ENCODE measurements at places on chromosomes 16 and 17. TPM values are rescaled to one million over a fixed set of nuclear protein-coding genes. Genes with fewer than 3 reads are reported as not detected.

DNA sequence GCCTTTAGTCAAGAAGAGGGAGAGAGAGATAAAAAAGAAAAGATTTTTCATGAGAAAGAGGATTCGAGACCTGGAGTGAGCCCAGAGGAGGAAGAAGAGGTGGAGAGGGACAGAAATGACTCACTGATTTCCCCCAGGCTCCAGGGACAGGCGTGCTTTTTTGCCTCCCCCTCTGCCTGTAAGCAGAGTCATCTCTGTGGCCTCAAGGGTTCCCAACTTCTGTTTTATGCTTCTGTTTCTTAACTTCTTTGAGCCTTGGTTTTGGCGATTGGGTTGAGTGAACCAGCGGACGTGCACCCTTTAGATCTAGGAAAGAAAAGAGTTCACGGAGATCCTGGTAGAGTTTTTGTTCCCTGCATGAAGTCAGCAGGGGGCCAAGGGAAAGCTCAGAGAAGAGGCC lies 147.9 kb upstream of the NOL11 start:
- DNase-seq: no peak

DNA sequence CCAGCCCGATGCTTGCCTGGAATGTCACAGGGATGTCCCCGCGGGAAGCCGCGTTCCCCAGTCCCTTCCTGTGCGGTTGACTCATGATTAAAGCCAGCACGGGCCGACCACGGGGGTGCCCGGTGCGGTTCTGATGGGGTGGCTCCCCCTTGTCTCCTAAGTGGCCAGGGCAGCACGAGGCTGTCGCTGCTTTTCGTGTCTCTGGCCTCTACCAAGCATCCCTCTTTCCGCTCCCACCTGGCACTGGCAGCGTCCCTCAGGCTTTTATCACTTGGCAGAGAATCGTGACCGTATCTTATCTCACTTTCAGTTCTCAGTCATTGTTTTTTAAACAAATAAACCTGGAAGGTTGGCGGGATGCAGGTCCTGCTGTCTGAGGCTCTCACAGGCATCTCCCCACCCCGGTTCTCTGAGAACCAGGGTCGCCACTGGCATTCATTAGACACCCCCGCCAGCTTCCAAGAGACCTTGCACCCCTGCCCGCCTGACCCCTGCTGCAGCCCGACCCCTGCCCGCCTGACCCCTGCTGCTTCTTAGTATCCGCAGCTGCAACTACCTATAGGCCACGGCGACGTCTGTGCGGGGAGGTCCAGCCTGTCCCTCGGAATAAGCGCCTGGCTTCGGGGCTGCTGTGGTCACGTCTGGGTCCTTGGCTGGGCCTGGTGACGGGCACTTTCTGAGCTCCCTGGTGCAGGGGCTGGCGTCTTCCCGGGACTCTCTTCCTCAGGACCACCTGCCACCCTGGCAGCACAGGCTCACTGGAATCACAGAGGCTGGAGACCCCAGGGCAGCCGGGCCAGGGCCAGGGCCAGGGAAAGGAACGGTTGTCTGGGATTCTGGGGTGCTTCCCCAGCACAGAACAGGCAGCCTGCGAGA lies 7.5 kb downstream of the C1QTNF8 start:
- DNase-seq: no peak

DNA sequence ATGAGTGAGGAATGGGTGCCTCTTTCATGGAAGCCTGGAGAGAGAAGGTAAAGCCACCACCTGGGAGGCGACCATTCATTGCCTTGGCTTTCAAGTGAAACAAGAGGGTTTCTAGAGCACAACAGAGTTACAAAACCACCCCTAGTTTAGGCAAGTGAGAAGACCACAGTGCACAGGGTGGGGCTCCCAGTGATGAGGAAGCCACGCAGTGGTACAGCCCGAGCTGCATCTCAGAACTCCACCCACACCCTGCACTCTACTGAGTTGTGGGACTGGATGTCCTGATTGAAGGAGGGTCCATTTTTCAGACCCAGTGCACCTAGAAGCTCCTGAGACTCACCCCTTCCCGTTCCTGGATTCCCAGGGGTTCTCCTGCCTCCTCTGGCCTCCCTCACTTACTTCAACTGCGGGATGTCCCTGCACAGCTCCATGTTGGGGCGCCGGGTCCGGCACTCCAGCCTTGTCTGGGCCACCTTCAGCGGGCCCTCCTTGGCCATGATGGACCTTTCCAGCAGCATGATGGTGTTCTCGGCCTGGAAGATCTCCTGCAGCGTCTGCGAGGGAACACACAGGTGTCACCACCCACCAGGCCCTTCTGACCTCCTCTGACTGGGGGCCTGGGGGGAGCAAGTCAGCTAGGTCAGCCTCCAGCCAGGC lies 55.1 kb upstream of the EMP2 start:
- no peak for DNase-seq

GRCh38 chr17:7884581-7885366 lies 3.8 kb upstream of the CHD3 start:
- peak; percentile 28 for DNase-seq

GRCh38 chr17:43864161-43864984 lies 17.4 kb downstream of the CD300LG start:
- DNase-seq: no peak

- no peak for DNase-seq
Measured at GRCh38 chr17:80737106-80738019, 192.7 kb downstream of the RPTOR start.

The NEUROD2 gene
- polyA plus RNA-seq: 0.03 TPM

The KRT27 gene
- polyA plus RNA-seq: 0.43 TPM

Data from right lung (tissue), 10 donors.